ENCODE measurements at places on chromosomes 5 and 9.

DNA sequence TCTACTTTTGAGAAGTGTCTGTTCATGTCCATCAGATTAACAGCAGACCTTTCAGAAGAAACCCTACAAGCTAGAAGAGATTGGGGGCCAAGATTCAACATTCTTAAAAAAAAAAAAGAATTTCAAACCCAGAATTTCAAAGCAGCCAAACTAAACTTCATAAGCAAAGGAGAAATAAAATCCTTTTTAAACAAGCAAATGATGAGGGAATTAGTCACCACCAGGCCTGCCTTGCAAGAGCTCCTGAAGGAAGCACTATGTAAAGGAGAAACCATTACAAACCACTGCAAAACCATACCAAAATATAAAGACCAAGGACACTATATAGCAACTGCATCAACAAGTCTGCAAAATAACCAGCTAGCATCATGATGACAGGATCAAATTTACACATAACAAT is 124.6 kb upstream of the PDE4D start:
- DNase-seq, result no peak

DNA sequence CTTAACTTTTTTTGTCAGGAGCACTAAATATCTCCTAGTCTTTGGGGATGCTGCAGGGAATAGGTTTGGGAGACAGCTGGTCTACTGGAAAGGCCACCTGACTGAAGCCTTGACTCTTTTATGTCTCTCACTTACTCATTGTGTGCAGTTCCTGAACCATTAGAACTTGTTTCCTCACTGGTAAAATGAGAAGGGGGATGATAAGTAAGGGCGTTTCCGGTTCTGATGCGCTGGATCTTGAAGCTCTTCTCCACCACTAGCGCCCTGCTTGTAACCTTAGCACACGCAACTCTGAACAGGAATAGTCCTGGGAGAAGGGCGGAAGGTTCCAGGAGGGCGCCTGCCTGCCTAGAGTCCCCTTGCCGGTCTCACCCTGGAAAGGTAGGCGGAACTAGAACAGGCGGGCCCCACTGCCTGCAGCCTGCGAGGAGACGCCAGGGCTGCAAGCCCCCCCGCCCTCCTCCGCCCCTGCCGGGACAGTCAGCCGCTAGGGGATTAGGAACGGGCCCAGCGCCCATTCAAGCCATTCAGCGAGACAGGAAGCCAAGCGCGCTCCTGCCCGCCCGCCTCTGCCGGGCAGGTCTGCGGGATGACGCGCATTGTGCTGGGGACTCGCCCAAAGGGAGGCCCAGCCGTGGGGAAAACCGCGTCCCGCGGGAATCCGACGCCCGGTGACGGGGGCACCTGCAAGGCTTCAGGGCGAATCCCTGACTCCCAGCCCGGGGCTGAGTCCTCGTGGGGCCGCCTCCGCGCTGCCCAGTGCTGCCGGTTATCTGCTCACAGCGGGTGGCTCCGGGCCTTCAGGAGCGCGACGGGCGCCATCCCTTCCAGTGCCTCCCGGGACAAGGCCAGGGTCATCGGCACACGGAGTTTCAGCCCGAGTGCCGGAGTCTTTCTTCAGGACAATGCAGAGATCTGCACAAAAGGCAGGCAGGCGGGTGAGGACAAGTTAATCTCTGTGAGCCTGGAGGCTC is 44.0 kb upstream of the XPA start:
- peak; percentile 67 for DNase-seq

DNA sequence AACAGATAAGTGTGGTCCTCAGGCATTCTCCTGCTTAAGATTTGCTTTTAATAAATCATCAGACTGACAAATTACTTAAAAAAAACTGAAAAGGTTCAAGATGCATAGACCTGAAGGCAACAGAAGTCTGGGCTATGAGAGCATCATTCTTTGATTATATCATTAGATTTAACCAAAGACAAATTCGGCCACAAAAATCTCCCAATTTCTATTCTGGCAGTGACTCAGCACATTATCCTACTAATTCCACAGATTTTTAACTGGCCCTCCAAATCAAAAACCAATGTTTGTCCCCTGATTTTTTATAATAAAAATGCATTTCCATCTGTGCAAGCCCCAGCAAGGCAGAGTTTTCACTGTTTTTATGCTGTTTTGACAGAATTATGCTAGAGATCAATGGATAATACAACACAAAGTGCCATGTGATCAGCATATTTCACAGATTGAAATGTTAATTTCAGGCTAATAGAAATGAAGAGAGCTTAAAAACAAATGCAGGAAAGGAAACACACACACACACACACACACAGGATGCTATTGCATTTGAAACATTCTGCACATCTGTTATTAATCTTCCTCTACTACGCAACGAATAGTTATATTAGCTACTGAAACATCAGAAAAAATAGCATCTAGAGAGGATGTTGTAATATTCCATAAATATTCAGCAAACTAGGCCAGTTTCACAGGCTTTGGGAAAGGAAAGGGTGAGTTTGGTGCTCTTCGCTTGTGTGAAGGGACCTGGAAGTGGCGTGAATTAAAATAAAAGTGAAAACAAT is 177.6 kb upstream of the ST8SIA4 start:
- DNase-seq, result no peak

DNA sequence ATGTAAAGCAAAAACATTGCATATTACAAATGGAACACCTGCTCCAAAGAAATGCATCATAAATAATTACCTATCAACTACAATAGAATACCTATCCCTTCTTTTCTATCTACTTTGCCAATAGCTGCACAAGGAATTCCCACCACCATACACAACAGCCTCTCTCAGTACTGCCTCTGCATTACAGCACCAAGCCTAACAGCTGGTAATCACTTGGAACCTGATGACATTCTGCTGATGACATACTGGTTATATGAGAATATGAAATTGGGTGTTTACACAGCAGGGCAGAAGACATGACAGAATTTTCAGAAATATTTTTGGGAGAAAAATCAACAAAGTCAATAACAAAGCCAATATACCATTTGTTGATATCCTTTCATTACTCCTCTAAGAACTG is 43.2 kb downstream of the PSMB7 start:
- no peak for DNase-seq

DNA sequence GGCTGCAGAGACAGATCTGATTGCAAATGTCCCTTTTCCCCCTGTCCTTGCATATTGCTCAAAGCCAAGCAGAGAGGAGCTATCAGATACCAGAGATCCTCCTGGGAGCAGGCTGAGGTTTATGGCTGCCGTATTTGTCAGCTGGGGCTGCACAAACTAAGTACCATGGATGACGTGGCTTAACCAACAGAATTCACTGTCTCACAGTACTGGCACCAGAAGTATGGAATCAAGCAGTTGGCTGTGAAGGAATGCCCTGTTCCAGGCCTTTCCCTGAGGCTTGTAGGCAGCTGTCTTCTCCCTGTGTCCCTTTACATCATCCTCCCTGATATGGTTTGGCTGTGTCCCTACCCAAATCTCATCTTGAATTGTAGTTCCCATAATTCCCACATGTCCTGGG is 2.6 kb downstream of the CFAP90 start:
- no peak for DNase-seq

DNA sequence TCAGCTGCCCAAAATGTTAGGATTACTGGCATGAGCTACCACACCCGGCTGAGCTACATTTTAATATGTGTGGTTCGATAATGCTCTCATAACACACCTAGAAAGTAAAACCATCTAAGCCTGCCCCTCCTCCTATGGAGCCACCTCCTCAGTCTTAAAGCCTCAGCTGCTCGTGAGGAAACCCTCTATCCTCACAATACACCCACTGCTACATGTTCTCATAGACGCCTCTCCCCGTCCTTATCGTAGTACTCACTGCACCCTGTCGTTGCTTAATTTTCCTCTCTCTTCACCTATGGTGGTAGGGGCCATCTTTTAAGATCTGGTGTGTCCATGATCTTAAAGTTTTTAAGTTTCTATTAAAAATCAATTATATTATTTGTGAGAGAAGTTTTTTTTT is 72.9 kb downstream of the RCL1 start:
- no peak for DNase-seq

DNA sequence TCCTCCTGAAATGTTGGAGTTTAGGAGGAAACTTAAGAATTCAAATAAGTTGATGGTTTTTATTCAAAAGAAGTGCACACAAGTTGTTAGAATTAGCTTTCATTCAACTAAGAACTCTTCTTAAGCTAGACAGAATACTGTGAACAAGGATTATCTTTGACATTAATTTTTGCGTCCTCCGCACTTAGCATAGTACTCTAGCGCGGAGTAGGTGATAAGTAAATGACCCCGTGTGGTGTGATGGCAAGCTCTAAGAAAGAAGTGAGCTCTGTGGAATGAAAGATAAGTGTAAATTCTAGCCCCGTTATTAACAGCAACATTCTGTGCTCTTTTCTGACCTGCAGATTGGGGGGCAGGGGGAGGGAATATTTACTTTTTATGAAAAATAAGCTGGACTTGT is 1.0 kb downstream of the BRIX1 start:
- no peak for DNase-seq
